Psoas muscle (tissue), 8 donors: ENCODE measurements at places on chromosomes 1 and 21.

DNA sequence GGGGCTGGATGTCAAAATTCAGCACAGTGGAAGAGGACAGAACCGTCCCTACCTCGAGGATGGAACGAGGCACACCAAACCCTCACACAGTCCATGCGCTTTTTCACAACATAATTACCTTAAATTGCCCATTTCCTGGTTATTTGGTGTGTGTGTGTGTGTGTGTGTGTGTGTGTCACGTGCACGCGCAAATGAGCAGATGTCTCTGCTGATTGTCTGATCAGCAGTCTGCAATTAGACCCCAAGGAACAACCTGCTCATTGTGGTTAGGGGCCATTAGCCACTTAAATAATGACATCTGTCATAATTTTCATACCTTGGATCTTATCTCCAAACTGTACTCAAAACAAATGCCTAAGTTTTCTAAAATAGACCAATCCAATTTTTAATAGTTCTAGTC lies 23.2 kb downstream of the AVPR1B start:
- no peak for DNase-seq

GRCh38 chr21:42794551-42794950 lies 84.8 kb downstream of the WDR4 start:
- DNase-seq = no peak

- no peak for DNase-seq
Measured at GRCh38 chr1:70043804-70044203, 161.6 kb downstream of the LRRC40 start.

DNA sequence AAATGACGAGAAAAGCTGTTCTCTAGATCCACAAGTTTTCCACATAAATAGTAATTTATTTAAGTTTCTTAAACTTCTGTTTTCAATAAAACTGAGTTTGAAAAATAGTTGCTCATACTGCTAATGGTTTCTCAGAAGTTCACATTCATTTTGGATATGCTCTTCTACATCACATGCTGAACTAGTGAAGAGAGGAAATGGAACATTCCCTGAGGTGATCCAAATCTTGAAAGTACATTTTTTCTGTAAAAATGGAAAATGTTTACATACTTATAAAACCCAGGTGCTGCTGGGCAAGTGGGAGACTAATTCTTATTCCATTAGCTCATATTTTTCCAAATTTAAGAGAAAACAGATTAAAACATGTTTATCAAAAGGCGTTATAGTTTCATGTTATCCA lies 111.7 kb downstream of the ADGRL4 start:
- DNase-seq = no peak

DNA sequence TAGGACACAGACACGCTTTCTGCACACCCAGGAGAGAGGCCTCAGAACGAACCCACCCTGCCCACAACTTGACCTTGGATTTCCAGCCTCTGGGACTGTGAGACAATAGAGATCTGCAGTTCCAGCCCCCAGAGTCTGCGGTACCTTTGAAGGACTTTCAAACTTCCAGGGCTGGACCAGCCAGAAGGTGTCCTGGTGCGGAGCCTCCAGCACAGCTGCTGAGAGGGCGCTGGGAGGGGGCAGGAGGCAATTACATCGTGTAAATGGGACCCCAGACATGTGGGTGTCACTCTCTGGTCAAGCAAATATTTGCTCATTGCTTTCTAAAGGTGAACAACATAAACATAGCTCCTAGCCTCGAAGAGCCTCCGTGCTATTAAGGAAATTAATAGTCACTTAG lies 58.7 kb upstream of the ACTRT2 start:
- no peak for DNase-seq

DNA sequence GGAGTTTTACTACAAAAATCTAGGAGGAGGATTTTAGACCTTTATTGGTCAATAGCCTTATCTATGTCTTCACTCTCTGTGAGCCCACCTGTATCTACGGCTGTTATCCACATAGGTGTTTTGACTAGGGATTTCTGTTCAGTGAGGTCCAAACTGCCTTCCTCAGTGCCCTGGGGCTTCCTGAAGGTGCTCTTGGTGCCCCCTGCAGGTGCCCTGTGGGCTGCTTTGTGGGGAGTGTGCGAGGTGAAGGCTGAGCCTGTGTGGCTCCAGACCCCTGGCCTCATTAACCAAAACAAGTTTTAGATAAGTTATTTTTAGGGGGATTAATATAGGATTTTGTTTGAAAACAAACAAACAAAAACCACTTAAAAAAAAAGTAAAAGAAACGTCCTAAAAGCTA lies 122.5 kb downstream of the KIF26B start:
- DNase-seq = no peak

DNA sequence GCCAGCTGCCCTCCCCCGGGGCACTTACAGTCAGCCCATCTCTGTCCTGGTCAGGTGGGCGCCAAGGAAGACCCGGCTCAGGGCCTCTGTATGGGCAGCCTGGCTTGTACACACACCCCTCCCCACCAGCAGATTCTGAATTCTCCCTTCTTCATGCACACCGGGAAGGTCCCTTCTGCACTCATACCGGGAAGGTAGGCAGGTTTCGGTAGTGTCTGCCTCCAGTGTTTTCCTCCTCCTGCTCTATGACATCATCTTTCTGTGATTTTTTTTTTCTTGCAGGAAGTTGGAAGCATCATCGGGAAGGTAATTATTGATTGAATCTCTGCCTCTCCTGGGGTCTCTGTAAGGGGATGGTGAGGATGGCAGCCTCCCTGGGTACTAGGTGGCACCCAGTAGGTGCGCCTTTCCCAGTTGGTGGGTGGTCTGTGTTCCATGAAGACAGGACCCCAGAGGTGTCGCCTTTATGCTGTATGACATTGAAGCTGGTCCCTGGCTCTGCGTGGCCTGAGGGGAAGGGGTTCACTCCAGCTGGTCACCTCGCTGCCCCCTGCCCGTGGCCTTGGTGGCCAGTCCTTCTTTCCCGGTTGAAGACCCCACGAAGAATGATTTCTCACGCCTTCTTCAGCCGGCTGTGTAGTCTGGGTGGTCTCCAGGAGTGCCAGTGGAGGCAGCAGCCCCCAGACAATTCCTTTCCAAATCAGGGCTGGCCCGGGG lies 82.1 kb upstream of the COL6A1 start:
- DNase-seq = peak; percentile 7

GRCh38 chr1:203598752-203599151 lies 27.9 kb upstream of the ATP2B4 start:
- no peak for DNase-seq

DNA sequence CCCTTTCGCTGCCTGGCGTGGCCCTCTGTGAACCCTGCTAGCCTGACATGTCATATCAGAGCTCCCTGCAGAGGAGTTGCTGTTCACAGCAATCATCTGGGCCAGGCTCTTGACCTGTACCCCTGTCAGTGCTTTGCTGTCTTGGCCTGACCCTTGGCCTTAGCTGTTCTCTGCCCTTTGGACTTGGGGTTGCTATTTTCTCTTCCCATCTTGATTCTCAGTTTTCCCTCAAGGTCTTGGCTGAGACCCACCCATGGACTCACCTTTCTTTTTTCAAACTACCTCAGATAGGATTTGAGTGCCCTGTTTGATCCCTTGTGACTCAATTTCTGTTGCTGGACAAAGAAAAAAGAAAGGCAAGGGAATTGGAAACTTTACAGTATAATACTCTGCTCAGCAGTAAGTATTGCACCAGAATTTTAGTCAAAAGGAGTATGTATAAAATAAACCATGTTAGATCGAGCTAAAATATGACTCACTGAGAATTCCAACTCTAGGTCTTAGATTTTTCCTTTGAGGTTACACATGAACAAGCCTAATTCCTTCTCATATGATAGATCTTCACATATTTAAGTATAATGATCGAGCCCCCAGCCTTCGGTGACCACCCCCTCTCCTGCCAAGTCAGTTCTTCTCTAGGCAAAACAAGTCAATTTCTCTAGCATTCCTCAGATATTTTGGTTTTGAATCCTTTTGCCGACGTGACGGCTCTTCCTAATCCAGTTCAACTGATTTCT lies 110.5 kb downstream of the NGF start:
- DNase-seq = no peak

DNA sequence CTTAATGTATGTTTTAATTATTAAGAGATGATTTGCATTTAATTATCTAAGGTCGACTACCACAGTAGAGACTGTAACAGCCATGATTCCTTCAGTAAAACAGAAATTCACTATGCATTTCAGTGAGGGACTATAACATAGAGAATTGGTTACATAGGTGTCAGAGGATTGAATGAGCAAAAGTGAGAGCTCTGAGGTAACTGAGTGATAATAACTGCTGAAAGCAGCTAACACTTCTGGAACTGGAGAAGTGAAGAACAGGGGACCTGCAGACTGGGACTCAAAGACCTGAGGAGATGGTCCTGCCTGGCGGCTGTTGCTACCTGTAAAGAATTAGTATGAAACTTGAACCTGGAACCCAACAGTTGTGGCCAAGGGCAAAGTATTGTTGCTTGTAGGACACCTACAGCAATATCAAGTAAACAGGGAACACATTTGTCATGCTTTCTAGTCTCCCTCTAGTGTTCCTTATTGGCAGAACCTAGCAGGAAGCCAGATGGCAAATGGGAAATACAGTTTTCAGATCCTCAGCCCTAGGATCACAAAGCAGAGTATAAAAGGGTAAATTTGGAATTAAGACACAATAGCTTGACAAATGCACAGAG lies 110.6 kb downstream of the HS2ST1 start:
- DNase-seq = no peak

GRCh38 chr1:192104852-192105251 lies 53.4 kb upstream of the RGS18 start:
- DNase-seq = no peak

GRCh38 chr1:238592621-238593020 lies 701.9 kb upstream of the ZP4 start:
- no peak for DNase-seq

DNA sequence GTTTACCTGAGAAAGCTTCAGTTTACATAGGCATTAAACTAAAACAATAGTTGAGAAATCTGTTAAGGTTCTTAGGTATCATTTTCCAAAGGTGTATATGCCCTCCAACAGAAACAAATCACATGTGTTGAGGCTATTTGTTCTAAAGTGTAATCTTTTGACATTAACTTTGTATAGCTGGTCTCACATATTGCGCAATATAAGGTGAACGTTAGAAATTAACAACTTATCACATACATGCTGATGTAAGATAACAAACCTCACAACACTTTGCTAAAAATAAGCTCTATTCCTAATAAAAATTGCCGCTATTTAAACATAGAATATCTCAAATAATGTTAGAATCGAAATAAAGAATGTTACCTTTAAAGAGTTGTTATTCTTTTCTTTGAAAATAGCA lies 340.6 kb downstream of the SRGAP2C start:
- no peak for DNase-seq

DNA sequence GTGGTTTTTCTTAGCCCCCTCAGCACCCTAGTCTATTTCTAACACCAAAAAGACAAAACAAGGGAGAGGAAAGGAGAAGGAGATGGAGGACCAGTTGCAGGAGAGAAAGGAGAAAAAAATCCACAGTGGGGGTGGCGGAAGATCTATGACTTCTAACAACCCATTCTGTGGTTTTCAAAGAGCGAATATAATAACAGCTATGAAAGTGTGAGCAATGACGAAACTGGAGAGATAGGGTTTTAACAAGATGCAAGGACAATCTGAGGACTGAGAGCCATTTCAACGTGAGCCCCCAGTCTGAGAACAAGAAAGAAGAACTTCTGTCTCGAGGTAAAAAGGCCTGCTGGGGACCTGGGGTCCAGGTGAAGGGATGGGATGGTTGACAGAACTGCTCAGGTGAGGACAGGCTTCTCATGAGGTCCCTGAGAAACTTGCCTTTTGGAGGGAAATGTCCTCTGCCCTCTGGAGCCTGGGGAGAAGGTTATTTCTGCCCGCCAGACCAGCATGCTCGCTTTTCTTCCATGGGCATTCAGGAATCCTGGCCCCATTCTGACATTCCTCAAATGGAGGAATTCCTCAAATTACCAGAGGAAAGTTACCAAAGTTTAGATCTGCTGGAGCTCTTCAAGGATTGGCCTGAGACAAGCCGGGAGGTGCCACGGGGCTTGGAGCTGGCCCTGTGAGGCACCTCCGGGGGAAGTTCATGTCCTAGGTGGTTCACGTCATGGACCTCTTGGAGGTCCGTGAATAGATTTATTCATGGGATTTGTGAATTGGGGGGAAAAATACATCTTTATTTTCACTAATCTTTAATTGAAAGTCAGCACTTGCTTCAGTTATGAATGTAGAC lies at the start of gene CD160:
TSS of gene CD160 (plus strand) at position 270 of the 850 bp plus-strand sequence. CDS start 8,829 bp downstream, outside the sequence.
- DNase-seq = no peak

DNA sequence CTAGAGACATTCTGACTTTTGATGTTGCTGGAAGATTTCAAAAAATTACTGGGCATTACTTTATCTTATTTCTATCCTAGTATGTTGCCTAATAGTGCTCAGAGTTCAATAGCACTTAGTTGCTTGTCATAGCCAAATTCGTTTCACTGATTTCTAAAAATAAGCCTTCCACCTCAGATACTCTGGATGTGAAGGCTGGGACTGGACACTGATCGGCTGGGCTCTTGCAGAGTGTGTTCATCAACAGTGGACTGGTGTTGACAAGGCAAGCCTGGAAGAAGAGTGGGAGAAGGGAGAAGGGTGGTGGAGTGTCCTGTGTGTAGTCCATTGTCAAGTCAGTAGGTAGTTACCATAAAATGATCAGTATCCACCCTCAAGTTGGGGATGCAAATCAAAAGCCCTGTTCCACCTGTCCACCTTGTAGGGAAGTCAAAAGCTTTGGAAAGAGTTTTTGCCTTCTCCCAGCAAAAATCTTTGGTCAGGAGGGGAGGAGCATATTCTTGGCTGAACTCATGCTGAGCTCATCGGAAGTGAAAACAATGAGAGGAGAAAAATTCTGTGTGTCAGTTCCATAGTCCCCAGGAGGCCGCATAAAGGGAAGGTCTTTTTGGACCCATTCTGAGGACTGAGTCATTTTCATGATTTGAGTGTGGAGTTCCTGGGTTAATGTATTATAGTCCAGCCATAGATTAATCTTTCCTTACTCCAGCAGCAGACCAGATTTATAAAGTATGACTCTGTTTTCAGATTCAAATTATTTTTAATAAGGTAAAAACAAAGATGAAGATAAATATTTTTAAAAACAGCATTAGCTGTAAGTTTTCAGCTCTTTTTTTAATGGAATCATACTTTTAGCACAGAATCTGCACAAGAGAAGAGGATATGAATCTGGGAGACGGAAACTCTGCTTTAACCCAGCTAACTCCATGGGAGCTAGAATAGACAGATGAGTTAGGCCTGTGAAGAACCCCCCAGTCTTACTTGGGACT lies 99.5 kb upstream of the BMP8A start:
- DNase-seq = no peak

GRCh38 chr21:38683222-38683621 lies 122.5 kb upstream of the ETS2 start:
- DNase-seq = no peak

DNA sequence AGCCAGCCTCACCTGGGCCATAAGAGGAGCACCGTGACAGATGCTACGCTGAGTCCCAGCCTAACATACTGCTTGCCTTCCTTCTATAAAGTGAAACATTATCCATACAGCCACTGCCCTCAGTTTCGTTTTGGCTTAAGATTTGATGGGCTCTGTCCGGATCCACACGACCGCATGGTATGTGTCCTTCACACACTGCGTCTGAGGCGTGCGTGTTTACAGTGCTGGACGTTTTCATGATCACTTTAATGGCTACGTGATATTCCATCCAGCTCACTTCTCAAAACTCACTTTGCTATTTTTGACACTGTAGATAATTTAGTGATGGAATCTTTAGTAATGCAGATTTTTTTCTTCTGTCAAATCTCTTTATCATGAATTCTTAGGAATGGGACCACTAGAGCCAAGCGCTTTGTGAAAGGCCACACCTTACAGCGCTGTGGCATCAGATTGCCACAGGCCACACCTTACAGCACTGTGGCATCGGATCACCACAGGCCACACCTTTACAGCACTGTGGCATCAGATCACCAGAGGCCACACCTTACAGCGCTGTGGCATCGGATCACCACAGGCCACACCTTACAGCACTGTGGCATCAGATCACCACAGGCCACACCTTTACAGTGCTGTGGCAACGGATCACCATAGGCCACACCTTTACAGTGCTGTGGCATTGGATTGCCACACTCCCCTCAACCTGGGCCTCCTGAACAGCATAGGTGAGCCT lies 47.1 kb downstream of the PRDM15 start:
- no peak for DNase-seq
